H9 (cell line): ENCODE measurements at places on chromosomes 3 and 15. TPM values are rescaled to one million over a fixed set of nuclear protein-coding genes. Genes with fewer than 3 reads are reported as not detected.

DNA sequence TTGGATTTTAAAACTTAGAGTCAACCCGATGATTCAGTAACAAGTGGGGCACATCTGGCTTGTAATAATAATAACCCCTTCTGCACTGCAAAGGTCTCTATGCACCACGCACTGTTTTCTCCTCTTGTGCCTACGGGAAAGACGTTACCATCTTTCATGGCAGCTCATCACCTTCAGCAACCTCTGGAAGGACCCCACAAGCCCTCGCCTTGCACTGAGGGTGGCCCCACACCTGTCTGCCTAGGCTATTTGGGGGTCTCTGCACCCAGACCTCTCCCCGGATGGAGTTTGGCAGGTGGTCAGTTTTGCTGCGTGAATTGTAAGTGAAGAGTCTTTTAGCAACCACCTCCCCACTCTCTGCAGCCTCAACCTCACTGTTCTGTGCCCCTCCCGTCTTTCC, 138.6 kb upstream of the MEF2A start:
- no peak overlapping the region for H3K4me3 ChIP-seq
- no peak for DNase-seq
- H3K27me3 ChIP-seq: no peaks in the 10 kb centered on the region

- H3K27ac ChIP-seq: no peak overlapping the region
- H3K4me1 ChIP-seq: no peaks in the 10 kb centered on the region
- peak; percentile 53 for DNase-seq
These were observed 27.5 kb downstream of the NCBP2 start for GRCh38 chr3:196914866-196915265.

- H3K27ac ChIP-seq: no peak overlapping the region
- no peaks in the 10 kb centered on the region for H3K4me1 ChIP-seq
- DNase-seq: no peak
- no peaks in the 10 kb centered on the region for H3K27me3 ChIP-seq
- H3K36me3 ChIP-seq: peaks cover 33% of the 10 kb centered on the region
These were observed 78.6 kb downstream of the VGLL4 start for GRCh38 chr3:11565072-11565471.

GRCh38 chr3:52232279-52233107, 6.5 kb downstream of the TWF2 start:
- H3K27me3 ChIP-seq: no peaks in the 10 kb centered on the region
- H3K36me3 ChIP-seq: peaks cover 12% of the 10 kb centered on the region
- H3K27ac ChIP-seq: no peak overlapping the region
- no peak overlapping the region for H3K4me3 ChIP-seq
- peak; percentile 36 for DNase-seq

DNA sequence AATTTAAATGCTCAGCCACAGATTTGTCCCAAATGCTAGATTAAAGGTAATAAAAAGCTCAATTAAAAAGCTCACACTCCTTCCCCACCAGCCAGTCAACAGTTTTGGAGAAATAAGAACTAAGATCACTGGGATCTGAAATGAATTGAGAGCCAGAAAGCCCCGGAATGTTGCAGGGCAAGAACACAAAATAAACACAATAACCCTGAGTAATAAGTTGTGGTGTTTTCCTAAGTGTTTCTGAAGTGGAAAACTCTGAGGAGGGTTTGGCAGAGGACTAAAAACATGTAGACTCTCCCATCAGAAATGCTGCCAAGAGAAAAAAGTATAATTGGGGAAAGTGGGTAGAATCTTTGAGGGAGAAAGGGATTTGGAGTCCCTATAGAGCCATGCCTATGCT, 127.8 kb downstream of the ABI3BP start:
- H3K27ac ChIP-seq: no peak overlapping the region
- DNase-seq: no peak
- no peak overlapping the region for H3K4me3 ChIP-seq
- H3K4me1 ChIP-seq: no peaks in the 10 kb centered on the region
- no peaks in the 10 kb centered on the region for H3K36me3 ChIP-seq

DNA sequence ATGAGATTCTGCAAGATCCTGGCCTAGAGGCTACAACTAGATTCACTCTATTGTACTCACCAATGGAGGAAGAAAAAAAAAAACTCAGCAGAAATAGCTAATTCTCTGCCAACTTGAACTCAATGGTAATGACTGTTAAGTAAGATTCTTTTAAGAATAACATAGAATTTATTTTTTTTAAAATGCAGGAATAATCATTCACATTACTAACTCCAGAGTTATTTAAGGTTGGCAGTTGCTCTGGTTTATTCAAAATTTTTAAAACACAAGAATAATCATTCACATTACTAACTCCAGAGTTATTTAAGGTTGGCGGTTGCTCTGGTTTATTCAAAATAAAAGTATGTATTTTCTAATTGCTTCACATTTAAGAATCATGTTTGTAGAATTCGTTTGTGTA, 1071.9 kb downstream of the IGSF11 start:
- no peaks in the 10 kb centered on the region; the same call in 1 of the 2 replicates for H3K4me1 ChIP-seq
- no peak overlapping the region for H3K27ac ChIP-seq
- no peak overlapping the region for H3K4me3 ChIP-seq
- H3K36me3 ChIP-seq: no peaks in the 10 kb centered on the region

DNA sequence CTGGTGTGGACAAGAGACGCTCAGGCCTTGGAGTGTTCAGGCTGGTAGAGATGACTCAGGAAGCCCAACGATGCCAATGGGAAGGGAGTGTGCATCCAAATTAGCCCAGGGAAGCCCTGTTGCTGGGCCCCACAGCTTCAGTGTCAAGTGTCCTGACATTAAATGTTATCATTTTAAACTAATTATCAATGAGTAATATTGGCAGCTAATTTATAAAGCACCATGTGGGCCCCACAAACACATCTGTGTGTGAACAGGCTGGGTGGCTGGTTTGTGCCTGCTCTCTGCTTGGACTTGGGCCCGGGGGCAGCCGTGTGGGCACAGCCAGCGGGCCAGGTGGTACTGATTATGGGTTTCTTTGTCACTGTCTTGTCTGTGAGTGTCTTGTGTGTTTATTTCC, 15.0 kb downstream of the FBLN2 start:
- H3K36me3 ChIP-seq: no peaks in the 10 kb centered on the region
- no peak overlapping the region for H3K27ac ChIP-seq
- no peaks in the 10 kb centered on the region for H3K4me1 ChIP-seq
- no peak for DNase-seq
- no peaks in the 10 kb centered on the region for H3K27me3 ChIP-seq

GRCh38 chr3:149848238-149848637, 35.2 kb downstream of the RNF13 start:
- DNase-seq: no peak
- no peak overlapping the region for H3K27ac ChIP-seq
- H3K27me3 ChIP-seq: no peaks in the 10 kb centered on the region
- H3K36me3 ChIP-seq: peaks cover 2% of the 10 kb centered on the region; the same call in 1 of the 2 replicates
- no peak overlapping the region for H3K4me3 ChIP-seq

DNA sequence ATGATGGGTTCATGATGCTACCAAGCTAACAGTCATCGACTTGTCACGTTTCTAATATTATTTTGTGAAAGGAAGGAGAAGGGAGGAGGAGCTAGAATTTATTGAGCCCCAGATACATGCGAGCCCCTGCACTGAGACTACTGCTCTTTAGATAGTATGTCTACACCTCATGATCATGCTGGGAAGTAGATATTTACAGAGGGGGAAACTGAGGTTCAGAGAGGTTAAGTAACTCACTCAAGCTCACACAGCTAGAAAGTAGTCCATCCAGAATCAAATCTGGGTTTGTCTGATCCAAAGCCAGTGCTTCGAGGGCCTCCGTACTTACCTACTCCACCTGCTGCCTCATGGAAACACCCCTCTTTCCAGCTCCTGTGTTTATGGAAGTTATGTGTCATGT, 38.8 kb upstream of the DLG1 start:
- no peak for DNase-seq
- no peaks in the 10 kb centered on the region for H3K27me3 ChIP-seq
- H3K27ac ChIP-seq: no peak overlapping the region
- peaks cover 4% of the 10 kb centered on the region; the same call in 1 of the 2 replicates for H3K4me1 ChIP-seq

DNA sequence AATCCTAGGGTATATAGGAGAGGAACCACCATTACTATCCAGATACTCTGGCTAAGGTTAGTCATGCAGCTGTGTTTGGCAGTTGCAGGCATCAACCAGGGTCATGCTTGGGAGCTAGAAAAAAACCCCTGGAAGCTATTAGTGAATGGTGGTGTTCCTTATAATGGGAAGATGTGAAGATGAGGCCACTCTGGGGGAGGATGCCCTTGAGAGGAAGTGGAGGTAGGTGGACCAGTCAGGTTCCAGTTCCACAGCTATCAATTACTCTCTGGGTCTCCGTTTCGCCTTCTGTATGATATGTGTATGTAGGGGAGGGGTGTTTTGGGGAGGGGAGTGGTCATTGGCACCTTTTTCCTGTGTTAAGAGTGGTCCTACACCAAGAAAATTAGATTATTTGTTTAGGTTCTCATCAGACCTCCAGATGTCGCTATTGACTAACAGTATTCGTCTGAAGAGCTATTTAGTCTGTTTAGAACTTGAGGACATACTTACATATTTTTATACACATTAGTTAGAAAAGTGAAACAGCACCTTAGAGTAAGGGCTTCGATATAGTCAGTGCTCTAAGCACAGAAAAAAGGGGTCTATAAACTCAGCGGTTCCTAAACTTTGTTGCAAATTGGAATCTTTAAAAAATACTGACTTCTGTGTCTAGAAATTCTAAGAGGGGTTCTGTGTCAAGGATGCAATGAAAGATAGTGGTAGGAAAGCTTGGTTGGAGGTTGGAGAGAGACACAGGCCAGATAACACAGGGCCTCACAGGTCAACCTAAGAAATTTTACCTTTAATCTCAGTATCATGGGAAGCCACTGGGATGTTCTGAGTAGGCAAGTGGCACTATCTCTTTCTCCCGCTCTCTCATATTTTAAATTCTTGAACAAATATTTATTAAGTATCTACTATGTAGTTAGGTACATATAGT, 9.1 kb upstream of the HPS3 start:
- no peak for DNase-seq
- H3K27ac ChIP-seq: no peak overlapping the region
- no peaks in the 10 kb centered on the region; the same call in 2 of the 3 replicates for H3K36me3 ChIP-seq
- no peak overlapping the region for H3K4me3 ChIP-seq

- H3K27me3 ChIP-seq: no peaks in the 10 kb centered on the region
- H3K27ac ChIP-seq: no peak overlapping the region
- DNase-seq: no peak
- no peaks in the 10 kb centered on the region for H3K4me1 ChIP-seq
These were observed 8.9 kb downstream of the MUC20 start for GRCh38 chr3:195729476-195730251.

DNA sequence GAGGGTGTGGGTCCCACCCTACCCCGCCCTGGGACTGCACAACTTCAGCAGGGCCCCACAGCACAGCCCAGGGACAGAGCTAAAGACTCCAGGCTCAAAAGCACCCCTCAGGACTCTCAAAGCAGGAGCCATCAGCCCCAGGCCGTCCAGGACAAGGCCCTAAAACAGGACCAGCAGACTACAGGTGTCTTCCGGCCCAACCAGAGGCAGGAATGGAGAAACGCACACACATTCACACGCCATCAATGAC, 26.1 kb downstream of the ATRIP start:
- H3K27me3 ChIP-seq: no peaks in the 10 kb centered on the region
- peak overlapping the region; percentile 84 for H3K4me3 ChIP-seq
- peaks cover 22% of the 10 kb centered on the region for H3K36me3 ChIP-seq
- H3K27ac ChIP-seq: peak overlapping the region; percentile 75
- DNase-seq: no peak

- no peak overlapping the region for H3K4me3 ChIP-seq
- no peaks in the 10 kb centered on the region for H3K36me3 ChIP-seq
- H3K27ac ChIP-seq: no peak overlapping the region
- no peak for DNase-seq
- H3K4me1 ChIP-seq: no peaks in the 10 kb centered on the region
These were observed 598.7 kb downstream of the IGSF11 start for GRCh38 chr3:118435851-118436350.

- H3K27me3 ChIP-seq: peaks cover 14% of the 10 kb centered on the region; the same call in 1 of the 2 replicates
- H3K36me3 ChIP-seq: no peaks in the 10 kb centered on the region
- H3K4me3 ChIP-seq: no peak overlapping the region
- DNase-seq: no peak
- H3K27ac ChIP-seq: no peak overlapping the region
- no peaks in the 10 kb centered on the region; the same call in 1 of the 2 replicates for H3K4me1 ChIP-seq
These were observed 18.2 kb downstream of the PTH1R start for GRCh38 chr3:46895761-46896160.

DNA sequence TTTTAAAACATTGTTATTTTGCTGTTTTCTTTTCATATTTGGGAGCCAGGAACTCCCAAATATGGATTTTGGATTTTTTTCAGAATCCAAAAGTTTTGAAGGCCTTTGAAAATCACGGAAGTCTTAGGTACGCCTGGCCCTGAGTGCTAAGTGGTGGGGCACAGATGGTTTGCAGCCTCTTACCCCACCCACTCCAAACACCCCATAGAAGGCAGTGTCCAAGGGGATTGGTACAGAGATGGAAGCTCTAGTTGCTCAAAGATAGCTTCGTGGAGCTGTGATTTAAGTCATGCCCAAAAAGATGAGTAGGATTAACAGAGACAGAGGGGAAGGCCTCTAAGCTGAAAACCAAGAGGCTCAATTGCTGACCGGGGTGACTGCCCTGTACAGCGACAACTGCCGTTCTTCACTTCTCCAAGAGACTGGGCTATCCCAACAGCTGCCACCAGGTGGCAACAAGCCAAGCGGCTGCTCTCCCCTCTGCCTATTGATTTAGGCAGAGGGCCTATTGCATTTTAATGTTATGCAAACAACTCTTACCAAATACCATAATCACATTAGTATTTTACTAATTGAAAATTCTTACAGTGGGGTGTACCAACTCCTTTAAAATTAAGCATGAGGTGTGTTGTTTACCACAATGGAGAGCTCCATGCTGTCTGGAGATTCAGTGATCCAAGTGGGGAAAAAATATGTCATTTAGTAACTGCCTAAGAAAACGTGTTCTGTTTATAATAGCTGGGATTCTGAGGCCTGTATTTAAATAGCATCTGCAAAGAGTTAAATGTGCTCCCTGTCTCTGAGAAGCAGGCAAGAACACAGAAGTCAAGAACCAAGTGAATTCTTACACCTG, 64.0 kb upstream of the C15orf61 start:
- H3K27me3 ChIP-seq: no peaks in the 10 kb centered on the region
- peak; percentile 78 for DNase-seq
- H3K27ac ChIP-seq: no peak overlapping the region
- no peak overlapping the region for H3K4me3 ChIP-seq
- H3K36me3 ChIP-seq: peaks cover 4% of the 10 kb centered on the region; the same call in 1 of the 3 replicates

DNA sequence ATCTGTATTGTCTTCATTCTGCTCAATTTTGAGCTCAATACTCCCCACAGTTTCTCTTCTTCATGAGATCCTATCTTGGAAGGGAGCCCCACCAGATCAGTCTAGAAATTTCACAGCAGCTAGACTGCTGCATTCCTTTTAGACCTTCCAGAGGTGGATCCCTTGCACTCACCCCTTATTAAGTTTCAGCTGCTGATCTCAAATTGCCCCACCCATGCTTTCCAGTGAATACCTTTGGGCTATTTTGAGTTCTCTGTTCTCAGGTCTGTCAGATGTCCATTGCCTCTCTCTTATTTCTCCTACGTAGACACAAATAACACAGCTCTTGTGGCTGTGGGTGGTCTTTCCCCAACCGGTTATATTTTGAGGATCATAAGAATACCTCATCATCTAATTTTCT, 60.8 kb downstream of the GPR156 start:
- DNase-seq: no peak
- H3K4me3 ChIP-seq: no peak overlapping the region
- H3K4me1 ChIP-seq: peaks cover 6% of the 10 kb centered on the region; the same call in 1 of the 2 replicates

- H3K4me3 ChIP-seq: no peak overlapping the region
These were observed 287.8 kb downstream of the FAM43A start for GRCh38 chr3:194973366-194974000.

CGNL1 gene
- 32.5 and 34.6 TPM in 2 replicates for total RNA-seq

CYP19A1 gene
- total RNA-seq: not detected in 2 replicates

TOMM70 gene
- 53.0 and 53.6 TPM in 2 replicates for total RNA-seq

RAD51 gene
- total RNA-seq: 39.2 and 44.8 TPM in 2 replicates

ITGB5 gene
- 146 and 148 TPM in 2 replicates for total RNA-seq

CHRNA5 gene
- 16.5 and 21.6 TPM in 2 replicates for total RNA-seq

AHSG gene
- 0.13 TPM in 1 of 2 replicates, not detected in the other for total RNA-seq

RTP1 gene
- total RNA-seq: 6.6 and 7.5 TPM in 2 replicates
